Hippocampal formation (tissue), 2 donors: ENCODE measurements at places on chromosomes 2 and 18.

DNA sequence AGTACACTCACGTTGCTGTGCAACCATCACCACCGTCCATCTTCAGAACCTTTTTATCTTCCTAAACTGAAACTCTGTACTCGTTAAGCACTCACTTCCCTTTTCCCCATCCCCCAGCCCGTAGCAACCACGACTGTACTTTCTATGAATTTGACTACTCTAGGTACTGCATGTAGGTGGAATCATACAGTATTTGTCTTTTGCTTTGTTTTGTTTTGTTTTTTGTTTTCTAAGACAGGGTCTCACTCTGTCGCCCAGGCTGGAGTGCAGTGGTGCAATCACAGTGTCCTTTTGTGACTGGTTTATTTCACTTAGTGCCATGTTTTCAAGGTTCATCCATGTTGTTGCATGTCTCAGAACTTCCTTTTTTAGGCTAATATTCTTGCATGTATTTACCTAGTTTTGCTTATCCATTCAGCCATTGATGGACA lies 7.0 kb upstream of the TYMS start:
- no peak for DNase-seq

DNA sequence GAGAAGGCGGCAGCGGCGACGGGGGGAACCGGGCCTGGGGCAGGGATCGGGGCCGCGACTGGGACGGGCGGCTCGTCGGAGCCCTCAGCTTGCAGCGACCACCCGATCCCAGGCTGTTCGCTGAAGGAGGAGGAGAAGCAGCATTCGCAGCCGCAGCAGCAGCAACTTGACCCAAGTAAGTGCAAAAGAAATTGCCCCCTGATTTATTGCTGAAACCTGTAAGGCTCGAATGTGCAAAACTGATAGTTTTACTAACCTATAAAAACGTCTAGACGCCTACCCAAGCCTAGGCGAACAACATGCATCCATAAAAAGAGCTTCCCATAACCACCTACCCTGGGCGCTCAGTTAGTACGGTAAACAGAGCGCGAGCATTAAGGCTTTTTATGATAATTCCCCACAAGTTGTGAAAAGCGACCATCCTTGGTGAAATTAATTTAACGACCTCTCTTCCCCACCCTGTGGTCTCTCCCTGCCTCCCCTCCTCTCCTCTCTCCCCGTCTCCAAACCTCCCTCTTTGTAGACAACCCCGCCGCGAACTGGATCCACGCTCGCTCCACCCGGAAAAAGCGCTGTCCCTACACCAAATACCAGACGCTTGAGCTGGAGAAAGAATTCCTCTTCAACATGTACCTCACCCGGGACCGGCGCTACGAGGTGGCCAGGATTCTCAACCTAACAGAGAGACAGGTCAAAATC lies 1.0 kb downstream of the HOXD9 start:
- DNase-seq: no peak

GRCh38 chr2:170740660-170741059 lies 25.5 kb downstream of the SP5 start:
- DNase-seq: no peak

GRCh38 chr2:237896956-237897355 lies 37.5 kb downstream of the RAMP1 start:
- DNase-seq: no peak

GRCh38 chr18:73840319-73840945 lies 307.2 kb downstream of the FBXO15 start:
- DNase-seq: peak; percentile 2

GRCh38 chr2:129456691-129457090 lies 522.8 kb upstream of the RAB6C start:
- no peak for DNase-seq

DNA sequence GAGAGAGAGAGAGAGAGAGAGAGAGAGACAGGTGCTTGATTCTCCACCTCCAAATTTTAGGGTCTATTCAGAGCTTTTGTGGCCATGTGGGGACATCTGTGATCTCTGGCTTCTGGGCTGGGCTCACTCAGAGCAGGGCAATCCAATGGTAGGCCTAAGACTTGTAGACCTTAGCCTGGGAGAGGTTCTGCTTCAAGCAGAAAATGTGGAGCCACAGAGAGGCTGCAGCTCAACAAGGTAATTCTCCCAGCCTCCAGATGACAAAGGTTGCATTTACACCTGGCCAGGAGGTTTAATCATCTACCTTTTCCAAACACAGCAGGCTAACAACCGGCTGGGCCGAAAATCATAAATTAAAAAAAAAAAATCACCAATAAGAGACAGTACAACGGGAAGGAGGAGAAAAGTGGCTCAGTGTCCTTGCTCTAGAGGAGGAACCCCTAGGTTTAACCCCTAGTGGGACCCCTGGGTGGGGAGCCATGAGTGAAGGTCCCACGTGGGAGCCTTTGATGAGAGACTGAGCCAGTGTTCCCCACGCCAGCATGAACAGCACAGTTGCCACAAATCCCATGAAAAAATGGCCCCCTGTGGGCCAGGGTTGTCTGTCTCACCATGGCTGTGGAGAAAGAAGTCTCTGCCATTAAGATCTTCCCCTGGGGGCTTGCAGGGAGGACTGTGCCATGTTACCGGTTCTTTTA lies 124.0 kb upstream of the GATA6 start:
- DNase-seq: no peak
